Glomerular endothelial cell (primary cell): ENCODE measurements at places on chromosomes 13 and 19. TPM values are rescaled to one million over a fixed set of nuclear protein-coding genes. Genes with fewer than 3 reads are reported as not detected.

CYP2A6 gene
- not detected in 2 replicates for total RNA-seq

PSG2 gene
- total RNA-seq, result not detected in 2 replicates

FRY gene
- 18.2 and 20.2 TPM in 2 replicates for total RNA-seq

FAM216B gene
- not detected in 2 replicates for total RNA-seq

TMEM259 gene
- total RNA-seq, result 167 and 260 TPM in 2 replicates

ZNF829 gene
- 1.5 and 1.9 TPM in 2 replicates for total RNA-seq

KIR3DL2 gene
- total RNA-seq, result not detected in 2 replicates

C13orf42 gene
- not detected in 2 replicates for total RNA-seq

ZNF813 gene
- 2.5 and 4.0 TPM in 2 replicates for total RNA-seq

RNF113B gene
- total RNA-seq, result not detected in 2 replicates

CYP4F8 gene
- not detected in 2 replicates for total RNA-seq

GRCh38 chr19:11377756-11378155 lies 3.3 kb downstream of the SWSAP1 start:
- no peak for DNase-seq

DNA sequence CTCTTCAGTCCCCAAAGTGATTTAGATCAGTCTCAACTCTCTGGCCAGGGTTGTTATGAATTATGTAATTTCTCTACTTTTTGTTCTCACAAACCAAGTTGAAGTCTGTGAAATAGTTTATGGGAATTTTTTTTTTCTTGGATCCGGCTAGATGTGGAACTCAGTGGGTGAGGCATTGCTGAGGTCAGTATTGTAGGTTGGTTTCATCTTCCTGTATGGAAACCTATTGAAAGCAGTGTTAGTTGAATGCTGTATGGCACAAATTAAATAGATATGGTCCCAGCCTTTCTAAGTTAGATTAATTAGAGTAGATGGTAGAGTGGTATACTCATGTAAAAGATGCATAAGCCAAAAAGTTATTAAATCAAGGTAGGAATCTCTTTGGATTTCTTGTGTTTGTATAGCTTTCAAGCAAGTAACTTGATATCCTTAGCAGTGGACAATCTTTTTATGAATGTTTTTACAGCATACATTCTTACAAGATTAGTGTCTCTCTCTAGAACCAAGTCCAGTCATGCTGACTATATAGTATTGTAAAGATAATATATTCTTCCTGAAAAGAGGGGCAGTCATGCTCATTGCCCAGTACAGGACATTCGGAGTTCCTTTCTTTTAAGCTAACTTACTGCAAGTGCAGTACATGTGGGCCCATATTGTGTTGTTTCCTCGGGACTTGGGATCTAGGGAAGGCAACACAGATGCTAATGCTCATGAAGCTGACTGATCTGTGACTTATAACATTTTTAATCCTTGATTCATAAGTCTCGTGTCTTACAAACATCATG lies 2541.1 kb downstream of the PCDH9 start:
- DNase-seq, result no peak

DNA sequence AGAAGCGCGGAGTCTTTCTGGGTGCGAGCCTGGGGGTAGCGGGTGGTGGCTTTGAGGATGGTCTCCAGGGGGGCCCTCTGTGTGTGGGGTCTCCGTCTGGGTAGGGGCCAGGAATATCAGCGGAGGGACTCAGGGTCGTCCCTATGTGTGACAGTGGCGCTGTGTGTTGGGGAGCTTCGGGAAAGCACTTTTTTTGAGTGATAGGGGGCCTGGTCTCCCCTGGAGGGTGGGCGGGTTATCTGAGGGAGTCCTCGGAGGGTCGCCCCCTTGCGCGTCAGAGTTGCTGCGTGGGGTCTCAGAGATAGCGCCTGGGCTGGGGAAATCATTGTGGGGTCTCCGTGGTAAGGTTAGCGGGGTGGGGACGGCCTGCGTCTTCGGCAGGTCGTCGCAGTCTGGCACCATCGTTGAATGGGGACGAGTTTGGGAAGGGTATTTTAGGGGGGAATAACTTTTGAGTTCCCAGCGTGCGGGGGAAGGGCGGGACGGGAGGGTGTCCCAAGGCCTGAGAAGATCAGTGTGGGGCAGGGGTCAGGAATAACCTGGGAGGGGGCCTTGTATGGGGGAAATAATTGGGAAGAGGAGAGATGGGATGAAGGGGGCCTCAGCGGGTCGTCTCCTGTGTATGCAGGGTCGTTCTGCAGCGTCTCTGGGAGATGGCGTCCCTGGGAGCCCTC lies 857 bp downstream of the IER2 start:
- DNase-seq, result no peak

GRCh38 chr19:50221087-50221486 lies 17.7 kb downstream of the MYH14 start:
- DNase-seq, result no peak

GRCh38 chr19:16338470-16339360 lies 14.1 kb downstream of the KLF2 start:
- no peak for DNase-seq

GRCh38 chr19:2077833-2078619 lies 18.1 kb downstream of the MOB3A start:
- no peak for DNase-seq

DNA sequence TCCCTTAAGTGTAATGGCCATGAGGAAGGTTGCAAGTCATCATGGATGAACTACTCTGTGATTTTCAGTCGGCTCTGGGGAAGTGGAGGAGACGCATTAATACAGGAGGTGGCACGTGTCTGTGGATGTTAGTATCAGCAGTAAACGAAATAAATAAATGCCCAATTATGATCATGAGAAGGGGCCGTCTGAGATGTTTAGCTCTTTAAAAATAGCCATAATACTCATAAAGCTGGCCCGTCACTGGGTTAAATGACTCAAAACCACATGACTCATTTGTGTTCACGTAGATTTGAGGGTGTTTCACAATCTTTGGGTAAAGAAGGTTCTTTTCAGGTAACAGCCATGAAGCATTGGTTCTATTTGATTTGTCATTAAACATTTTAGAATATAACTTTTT lies 620.6 kb downstream of the GPC6 start:
- DNase-seq, result no peak

DNA sequence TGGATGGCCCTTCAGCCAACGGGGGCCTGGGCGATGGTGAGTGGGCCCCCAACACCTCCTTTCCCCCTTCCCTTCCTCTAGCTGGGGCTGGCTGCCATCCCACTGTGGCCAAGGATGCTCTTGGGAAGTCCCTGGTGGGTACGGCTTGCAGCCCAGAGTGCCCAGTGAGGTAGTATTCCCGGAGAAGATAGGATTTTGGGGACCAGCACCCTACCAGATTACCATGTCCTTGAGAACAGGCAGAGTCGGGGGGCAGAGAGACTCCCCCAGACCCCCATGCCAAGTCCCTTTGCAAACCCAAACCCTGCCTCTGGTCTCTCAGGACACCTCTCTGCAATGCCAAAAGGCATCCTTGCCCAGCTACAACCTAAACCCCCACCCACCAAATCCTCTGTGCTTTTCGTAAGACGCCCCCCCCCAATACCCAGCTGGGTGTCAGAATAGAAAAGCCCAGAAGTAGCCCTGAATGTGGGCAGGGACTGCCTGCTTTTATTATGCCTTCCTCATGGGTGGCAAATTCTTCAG lies 1.7 kb downstream of the HIF3A start:
- DNase-seq, result no peak

DNA sequence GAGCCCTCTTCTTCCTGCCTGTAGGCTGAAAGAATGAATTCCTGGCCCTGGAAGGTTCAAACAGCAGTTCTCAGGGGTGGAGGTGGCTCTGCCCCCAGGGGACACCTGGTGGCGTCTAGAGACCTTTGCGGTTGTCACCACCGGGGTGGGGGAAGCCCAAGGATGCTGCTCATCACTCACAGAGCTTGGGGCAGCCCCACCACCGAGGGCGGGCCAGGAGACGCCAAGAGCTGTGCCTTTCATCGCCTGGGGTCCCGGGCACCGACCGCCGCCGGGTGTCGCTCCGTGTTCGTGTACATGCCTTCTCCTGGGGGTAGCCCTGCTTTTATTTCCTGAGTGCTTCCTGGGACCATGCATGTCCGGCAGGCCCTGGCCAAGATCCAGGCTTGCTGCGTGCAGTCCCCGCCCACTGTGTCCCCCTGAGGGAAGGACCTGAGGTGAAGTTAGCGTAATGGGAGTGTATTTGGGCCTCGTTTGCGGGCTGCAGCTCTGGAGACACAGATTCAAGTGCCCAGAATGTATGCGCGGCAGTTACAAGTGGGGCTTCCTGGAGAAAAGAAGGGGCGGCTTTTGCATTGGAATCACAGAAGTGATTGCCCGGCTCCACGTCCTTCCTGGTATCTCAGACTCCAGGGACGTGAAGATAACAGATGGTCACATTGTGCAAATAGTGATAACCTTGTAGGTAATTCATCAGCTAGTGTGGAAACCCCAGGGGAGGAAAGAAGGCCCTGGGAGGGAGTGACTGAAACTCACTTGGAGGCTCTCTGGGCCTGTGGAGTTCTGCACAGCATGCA lies 7.8 kb downstream of the DOT1L start:
- DNase-seq, result no peak

GRCh38 chr13:58830841-58831240 lies 1199.3 kb downstream of the PCDH17 start:
- no peak for DNase-seq

GRCh38 chr19:4693078-4693350 lies 22.9 kb upstream of the MYDGF start:
- DNase-seq, result no peak

GRCh38 chr19:32457571-32458158 lies 52.1 kb downstream of the DPY19L3 start:
- no peak for DNase-seq

- no peak for DNase-seq
Measured at GRCh38 chr13:45451282-45451681, 13.5 kb upstream of the COG3 start.

GRCh38 chr13:62512194-62513141 lies 1096.8 kb upstream of the PCDH20 start:
- no peak for DNase-seq

GRCh38 chr19:16022681-16023080 lies 53.6 kb upstream of the TPM4 start:
- DNase-seq, result no peak

DNA sequence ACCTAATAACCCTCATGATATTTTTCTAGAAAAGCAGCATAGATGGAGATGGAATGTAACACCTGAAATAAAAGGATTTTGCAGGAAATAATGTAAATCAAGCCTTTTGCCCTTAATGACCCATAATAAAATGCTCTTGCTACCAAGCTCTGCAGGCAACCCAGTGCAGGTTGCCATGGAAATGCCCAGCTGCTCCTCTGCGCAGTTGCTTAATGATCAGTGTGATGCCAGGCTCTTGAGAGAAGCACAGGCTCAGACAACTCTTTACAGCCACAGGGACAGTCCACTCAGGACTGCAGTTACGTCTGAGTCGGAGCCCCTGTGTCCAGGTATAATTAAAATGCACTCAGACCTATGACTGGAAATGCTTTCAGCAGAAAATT lies 165.5 kb downstream of the LACC1 start:
- DNase-seq, result no peak

- no peak for DNase-seq
Measured at GRCh38 chr19:38228491-38229439, 4.7 kb upstream of the DPF1 start.

GRCh38 chr13:21538753-21539152 lies 65.2 kb downstream of the MICU2 start:
- DNase-seq, result no peak

DNA sequence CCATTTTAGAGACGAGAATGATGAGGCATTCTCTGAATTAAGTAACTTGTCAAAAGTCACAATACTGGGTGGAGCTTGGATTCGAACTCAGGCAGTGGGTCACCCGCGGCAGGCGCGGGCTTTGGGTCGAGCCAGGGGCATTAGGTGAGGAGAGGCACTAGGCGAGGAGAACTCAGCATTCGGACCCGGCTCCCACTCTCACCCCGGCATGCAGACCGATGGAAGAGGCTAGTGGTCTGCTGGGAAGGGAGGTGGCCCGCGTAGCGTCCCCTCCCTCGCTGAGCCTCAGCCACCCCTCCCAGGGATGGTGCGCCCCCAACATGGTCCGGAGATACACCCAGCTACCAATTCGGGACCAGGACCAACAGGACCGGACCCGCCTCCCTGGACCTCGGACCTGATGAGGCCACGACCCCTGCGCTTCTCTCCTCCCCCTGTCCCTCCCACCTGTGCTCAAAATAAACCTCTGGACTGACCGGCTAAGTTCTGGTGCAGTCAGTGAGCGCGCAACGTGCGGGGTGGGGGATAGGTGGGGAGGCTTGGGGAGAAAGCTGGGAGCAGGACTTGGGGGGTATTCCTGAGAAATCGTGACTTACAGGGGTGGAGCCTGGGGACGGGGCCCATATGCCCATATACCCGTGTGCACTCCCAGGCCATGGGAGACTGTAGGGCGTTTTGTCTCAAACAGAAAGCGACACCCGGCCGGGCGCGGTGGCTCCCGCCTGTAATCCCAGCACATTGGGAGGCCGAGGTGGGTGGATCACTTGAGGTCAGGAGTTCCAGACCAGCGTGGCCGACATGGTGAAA lies 1.3 kb upstream of the SNAPC2 start:
- no peak for DNase-seq

- no peak for DNase-seq
Measured at GRCh38 chr13:48492096-48492440, 40.8 kb downstream of the RCBTB2 start.

- no peak for DNase-seq
Measured at GRCh38 chr19:34310494-34310981, 54.5 kb upstream of the GPI start.

GRCh38 chr13:104937881-104938280 lies 1597.6 kb downstream of the EFNB2 start:
- no peak for DNase-seq

DNA sequence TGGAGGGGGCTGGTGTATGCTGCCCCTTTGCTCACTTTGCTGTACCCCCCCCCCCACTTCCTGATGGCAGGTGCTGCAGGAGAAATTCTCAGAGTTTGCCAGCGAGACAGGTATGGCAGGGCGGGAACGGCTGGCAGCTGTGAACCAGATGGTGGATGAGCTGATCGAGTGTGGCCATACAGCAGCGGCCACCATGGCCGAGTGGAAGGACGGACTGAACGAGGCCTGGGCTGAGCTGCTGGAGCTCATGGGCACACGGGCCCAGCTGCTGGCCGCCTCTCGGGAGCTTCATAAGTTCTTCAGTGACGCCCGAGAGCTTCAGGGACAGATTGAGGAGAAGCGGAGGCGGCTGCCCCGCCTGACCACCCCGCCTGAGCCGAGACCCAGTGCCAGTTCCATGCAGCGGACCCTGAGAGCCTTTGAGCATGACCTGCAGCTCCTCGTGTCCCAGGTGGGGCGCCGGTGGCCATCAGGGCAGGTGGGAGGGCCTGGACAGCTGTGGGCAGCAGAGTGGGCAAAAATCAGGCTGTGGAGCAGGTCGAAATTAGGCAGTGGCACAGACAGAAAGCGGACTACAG lies 19.6 kb upstream of the SHKBP1 start:
- no peak for DNase-seq
